Activated CD4-positive, alpha-beta T cell treated with anti-CD3 and anti-CD28 coated beads for 4 hours (primary cell): ENCODE measurements at places on chromosomes 6 and 20.

DNA sequence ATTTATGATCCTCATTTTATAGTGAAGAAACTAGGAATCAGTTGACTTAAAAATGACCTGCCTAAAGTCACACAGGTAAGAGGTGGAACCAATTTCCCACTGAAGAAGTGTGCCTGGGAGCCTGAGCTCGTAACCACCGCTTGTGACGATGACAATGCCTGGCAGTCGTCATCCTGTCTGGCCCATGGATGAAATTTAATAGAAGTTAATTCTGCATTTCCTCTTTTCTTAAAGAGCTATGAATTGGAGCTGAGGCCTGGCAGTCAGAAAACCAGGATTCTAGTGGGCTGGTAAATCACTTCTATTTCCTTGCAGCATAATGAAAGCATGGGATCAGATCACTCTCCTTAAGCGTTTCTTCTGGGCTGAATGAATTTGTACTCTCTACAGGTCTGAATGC is 200.0 kb upstream of the SGK1 start:
- DNase-seq = no peak

- DNase-seq = no peak
Measured at GRCh38 chr6:123417535-123417934, 219.2 kb downstream of the TRDN start.

DNA sequence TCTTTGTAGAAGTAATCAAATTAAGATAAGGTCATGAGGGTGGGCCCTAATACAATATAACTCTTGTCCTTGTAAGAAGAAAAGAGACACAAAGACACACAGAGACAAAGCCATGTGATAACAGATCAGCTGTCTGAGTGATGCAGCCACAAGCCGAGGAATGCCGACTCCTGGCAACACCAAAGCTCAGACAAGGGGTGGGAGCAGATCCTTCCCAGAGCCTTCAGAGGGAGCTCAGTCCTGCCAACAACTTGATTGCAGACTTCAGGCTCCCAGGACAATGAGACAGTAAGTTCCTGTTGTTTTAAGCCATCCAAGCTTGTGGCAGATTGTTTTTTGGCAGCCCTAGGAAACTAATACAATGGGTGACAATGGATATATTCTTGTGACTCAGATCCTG is 325.0 kb upstream of the AGPAT4 start:
- DNase-seq = no peak

- DNase-seq = no peak
Measured at GRCh38 chr6:112015725-112016124, 38.2 kb upstream of the CCN6 start.

- DNase-seq = no peak
Measured at GRCh38 chr6:12572896-12573827, 143.4 kb upstream of the PHACTR1 start.
